Spinal cord (tissue), 10 donors: ENCODE measurements at places on chromosomes 12 and 14. TPM values are rescaled to one million over a fixed set of nuclear protein-coding genes. Genes with fewer than 3 reads are reported as not detected.

Gene SCNN1A
- 0.40 TPM for total RNA-seq

DNA sequence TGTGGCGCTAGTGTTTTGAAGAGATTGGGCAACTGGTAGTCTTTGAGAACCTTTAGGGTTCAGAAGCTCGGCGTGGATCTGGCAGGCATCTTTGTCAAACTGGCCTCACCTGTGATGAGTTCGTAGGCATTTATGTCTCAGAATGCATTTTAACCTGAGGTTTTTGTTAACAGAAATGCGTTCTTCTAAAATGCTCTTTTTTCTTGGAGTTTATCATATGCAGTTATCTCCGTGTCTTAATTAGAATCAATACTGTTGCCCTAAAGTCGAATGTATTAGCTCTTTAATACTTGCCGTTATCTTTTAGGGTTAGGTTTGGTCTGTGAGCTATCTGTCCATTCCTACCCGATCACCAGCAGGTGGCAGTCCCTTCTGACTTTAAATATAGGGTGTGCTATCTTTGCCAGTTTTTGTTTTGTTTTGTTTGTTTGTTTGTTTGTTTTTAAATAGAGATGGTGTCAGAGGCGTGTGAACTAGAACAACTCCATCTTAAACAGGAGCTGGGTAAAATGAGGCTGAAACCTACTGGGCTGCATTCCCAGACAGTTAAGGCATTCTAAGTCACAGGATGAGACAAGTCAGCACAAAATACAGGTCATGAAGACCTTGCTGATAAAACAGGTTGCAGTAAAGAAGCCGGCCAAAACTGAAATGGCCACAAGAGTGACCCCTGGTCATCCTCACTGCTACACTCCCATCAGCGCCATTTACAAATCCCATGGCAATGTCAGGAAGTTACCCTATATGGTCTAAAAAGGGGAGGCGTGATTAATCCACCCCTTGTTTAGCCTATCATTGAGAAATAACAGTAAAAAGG lies 1.4 kb downstream of the ATF1 start:
- DNase-seq, result peak; percentile 49

Gene PAH
- total RNA-seq, result 0.33 TPM

GRCh38 chr12:123727878-123728277 lies 15.7 kb downstream of the ATP6V0A2 start:
- no peak for DNase-seq

Gene MFAP5
- total RNA-seq, result 79.8 TPM

Gene EPS8
- total RNA-seq, result 83.3 TPM

- no peak for DNase-seq
Observed at GRCh38 chr12:58254463-58255100, 313.2 kb downstream of the ATP23 start.

Gene LUM
- total RNA-seq, result 120 TPM

DNA sequence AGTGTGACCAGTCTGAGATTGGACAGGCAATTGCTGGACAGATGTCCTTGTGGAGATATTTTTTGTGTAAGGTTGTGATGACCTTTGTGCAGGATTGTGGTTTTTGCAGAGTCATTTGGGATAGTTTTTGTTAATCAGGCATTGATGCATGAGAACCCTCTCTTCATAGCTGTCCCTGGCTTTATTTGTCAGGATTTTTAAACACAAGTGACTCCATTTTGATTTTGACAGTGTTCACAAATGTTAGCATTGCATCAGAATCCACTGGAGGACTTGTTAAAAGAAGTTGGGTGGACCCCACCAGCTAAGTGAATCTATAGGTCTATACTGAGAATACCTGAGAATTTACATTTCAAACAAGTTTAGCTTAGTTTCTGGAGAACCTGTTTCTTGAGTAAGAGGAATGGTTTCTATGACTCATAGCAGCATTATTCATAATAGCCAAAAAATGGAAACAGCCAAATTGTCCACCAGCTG lies 11.8 kb downstream of the FNTB start:
- no peak for DNase-seq

Gene PRB3
- total RNA-seq, result not detected

- no peak for DNase-seq
Observed at GRCh38 chr12:84857525-84858208, 54.9 kb downstream of the SLC6A15 start.

Gene TAS2R30
- 5.7 TPM for total RNA-seq

GRCh38 chr12:111283966-111284365 lies 84.9 kb downstream of the PHETA1 start:
- DNase-seq, result no peak

GRCh38 chr12:99130808-99131553 lies 485.9 kb downstream of the APAF1 start:
- no peak for DNase-seq

- DNase-seq, result no peak
Observed at GRCh38 chr12:51429700-51430099, 5.1 kb downstream of the SLC4A8 start.
